ENCODE measurements at places on chromosomes 4 and X.

DNA sequence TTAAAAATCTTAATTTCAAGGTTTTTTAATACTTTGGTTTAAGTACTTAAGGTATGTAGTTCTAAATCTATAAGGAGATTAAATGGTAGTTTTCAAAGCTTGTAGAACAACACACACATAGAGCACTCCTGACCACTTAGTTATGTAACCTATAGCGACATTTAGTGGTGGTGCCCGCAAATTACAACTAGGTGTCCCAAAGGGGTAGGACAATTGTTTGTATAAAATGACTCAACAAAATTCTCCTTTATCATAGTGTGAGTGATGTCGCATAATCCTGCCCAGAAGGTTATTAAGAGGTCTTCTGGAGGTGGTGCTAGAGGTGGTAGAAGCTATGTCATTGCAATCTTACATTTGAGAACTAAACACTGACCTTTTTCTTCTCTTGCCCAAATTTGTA is 373.0 kb upstream of the RASGEF1B start:
- DNase-seq, result peak; percentile 26

DNA sequence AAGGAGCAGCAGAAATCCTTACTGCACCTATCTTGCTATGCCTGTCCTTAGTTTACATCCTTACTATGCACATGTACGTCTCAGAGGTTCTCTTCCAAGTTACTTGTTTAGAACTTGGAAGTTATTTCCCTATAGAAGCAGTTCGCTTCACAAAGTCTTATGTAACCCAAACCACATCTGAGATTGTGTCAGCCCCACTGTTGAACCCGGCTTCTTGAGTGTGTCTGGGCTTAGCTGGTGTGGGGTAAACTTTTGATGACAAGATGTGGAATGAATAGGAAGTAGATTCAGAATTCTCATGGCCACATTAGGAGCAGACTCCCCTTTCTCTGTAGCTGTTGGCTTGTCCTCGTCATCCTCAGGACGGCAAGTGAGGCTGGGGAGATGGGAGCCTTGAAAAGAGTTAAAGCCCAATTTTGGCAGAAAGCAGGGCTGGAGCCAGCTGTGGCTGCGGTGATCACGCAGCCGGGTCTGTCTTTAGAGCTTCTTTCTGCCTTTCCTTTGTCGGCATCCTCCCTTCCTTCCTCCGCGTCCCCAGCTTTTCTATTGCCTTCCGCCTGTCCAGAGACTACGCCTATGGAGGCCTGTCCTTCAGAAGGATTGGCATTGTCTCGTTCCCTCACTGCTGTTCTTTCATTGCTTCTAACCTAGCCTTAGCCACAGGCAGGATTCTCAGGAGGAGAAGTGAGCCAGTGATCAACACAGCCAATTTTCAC is 23.0 kb upstream of the LIMCH1 start:
- no peak for DNase-seq

DNA sequence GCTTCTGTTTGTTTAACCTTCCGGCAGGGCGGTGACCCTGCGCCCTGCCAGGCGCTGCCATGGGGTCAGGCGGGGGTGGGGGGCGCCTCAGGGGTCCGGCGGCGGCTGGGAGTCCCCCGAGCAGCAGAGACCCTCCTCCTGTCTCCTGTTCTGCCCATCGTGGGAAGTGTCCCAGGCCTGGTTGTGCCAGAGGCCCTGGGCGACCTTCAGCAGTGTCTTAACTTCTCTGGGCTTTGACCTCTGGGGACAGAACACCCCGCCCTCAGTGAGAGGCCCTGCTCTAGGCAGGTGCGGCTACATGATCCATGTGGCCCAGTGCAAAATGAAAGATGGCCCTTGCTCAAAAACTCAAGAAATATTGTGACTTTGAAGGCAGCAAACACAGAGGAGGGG is 22.8 kb upstream of the HMX1 start:
- DNase-seq, result no peak

DNA sequence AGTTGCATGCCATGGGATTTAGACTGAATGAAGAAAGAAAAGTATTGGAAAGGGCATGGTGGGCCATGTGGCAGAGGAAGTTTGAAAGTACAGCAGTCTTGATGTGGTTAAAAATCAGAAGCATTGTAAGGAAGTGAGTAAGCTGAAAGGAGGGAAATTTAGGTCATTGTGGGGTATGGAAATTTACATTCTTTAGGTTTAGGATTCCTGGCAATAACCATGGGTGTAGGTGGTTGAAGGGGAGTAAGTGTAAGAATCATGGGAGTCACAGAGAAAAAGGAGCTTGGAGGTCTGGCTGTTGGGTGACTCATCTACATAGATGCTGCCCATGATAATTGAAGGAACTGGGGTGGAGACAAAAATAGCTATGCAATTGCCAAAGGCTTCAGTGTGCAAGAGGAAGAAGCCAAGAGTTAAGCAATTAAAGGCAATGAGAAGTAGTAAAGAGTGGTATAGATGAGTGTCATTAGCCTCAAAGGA is 243.8 kb upstream of the LDB2 start:
- peak; percentile 74 for DNase-seq

GRCh38 chrX:154486052-154486395 is 391 bp downstream of the UBL4A start:
- DNase-seq, result no peak

GRCh38 chrX:14956813-14957582 is 83.8 kb downstream of the MOSPD2 start:
- no peak for DNase-seq

- no peak for DNase-seq
These were observed 99.5 kb downstream of the MID1IP1 start for GRCh38 chrX:38900719-38901118.

GRCh38 chr4:8262637-8263322 is 6.8 kb upstream of the HTRA3 start:
- no peak for DNase-seq

DNA sequence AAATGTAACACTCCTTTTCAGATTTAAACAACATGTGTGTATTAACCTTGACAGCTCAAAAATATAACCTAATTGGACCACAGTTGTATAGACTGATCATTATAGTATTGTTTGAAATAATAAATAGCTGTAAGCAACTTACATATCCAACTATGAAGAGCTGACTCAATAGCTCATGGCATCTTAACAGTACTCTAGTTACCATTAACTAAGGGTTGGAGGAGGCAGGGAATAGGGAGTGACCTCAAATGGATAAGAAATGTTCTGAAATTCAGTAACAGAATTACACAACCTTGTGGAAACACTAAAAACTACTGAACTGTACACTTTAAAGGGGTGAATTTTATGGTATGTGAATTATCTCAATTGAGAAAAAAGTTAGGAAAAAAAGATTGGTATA is 136.5 kb upstream of the CPEB2 start:
- DNase-seq, result no peak

DNA sequence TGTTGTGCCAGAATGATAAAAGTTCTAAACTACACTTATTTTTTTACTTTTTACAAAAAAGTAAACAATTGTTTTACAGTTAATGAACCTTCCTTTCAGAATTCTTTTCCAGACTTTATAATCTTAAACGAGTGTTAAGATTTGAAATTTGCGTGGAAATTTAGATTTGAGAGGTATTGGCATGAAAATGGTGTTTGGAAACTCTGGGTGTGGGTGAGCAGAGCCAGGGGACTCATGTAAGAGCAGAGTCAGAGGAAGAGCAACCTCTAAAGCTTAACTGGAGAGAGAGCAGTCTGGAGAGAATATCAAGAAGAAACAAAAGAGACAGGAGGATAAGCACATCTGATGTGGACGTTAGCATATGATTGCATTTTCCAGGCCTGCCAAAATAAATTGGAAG is 48.2 kb downstream of the MMRN1 start:
- no peak for DNase-seq

DNA sequence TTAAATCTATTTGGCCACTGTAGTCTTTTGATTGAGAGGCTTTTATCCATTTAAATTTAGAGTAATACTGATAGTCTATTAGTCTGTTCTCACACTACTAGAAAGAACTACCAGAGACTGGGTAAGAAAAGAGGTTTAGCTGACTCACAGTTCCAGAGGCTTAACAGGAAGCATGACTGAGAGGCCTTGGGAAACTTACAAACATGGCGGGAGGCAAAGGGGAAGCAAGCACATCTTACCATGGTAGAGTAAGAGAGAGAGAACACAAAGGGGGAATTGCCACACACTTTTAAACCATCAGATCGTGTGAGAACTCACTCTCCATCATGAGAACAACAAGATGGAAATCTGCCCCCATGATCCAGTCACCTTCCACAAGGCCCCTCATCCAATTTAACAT is 410.9 kb downstream of the PDGFC start:
- no peak for DNase-seq

DNA sequence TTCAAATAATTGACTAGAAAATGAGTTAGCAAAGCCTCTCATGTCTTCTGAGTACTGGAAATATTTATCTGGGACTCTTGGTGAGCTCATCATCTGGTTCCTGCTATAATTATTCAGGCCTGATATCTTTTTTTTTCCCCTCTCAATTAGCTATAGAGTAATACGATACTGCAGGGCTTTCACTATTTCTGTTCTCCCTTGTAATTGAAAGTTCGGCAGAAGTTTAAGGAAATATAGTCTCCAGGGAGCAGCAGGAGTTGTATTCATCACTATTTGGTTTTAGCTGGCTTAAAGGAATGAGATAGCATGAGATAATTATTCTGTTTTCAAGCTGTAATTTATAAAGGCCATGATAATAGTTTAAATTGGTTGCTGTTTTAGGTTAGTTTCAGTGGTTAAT is 378.6 kb upstream of the EPHA5 start:
- no peak for DNase-seq

DNA sequence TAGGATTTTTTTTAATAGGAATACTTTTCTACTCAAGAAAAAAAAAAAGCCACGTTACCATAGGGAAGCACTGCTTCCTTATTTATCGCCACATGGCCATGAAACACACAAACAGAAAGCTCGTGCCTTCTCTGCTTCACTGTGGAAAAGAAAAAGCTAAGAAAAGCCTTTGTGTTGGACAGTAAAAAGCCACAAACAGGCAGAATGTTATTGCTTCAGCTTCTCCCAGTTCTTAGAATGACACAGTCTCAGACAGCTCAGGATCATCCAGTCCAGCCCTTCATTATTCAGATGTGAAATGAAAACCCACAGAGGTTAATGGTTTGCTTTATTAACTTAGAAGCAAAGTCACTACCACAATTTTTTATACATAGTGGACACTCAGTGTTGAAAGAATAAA is 181.6 kb upstream of the NOCT start:
- DNase-seq, result no peak

GRCh38 chr4:188432328-188432727 is 293.1 kb downstream of the TRIML1 start:
- DNase-seq, result no peak

DNA sequence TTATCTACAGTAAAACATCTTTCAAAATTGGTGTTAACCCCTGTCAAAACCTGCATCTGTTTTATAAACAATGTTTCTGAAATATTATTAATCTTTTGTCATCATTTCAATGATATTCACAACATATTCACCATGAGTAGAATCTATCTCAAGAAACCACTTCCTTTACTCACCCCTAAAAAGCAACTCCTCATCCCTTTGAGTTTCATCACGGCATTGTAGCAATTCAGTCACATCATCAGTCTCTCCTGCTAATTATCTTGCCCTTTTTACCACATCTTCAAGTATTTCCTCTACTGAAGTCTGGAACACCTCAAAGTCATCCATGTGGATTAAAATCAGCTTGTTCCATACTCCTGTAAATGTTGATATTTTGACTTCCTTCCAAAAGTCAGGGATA is 415.3 kb upstream of the TECRL start:
- no peak for DNase-seq

DNA sequence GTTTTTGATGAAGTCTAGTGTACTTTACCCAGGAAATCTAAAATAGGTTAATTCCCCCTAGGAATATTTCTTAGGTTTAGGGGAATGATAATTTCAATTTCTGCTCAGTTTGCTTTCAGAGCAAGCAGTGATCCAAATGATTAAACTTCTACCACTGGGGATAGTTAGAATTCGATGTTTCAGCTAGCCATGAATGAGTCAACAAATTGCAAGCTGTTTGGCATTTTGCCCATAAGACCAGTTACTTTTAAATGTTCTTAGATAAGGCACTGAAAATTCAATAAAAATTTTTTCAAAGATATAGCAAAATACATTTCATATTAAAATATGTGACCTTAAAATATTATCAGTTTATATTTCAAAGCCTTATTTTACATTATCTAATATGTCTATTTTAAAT is 993.6 kb downstream of the ARAP2 start:
- DNase-seq, result no peak

DNA sequence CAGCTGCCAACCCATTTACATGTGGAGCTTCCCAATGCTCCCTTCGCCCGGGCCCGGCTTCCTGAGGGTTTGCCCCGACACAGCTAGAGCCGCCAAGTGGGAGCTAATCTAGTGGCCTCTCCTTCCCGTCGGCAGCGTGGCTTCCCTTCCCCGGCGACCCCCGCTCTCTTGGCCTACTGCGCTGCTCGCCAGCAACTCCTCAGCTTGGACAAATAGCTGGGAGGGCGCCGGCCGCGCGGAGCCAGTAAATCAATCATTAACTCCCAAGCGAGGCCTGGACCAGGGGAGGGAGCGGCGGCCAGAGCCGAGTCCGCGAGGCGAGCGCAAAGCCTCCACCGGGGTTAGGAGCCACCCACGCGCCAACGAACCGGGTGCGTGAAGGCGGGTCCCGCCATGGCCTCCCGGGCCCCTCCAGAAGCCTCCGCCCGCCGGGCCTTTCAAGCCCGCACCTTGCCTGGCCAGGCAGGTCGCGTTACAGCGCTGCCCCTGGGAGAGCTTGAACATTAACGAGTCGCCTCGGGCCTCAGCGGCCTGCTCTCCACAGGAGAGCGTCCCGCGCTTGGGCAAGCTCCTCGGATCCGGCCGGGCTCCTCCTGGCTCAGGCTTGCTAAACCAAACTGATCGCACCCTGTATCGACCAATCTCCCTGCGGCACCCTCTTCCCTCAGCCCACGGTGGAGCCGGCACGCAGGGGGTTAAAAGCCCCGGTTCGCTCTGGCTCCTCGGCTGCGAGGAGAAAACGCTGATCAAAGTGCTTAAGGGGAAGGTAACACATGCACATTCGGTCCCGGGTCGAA is 10.6 kb upstream of the BCOR start:
- DNase-seq, result no peak

GRCh38 chr4:147370473-147370872 is 110.4 kb upstream of the EDNRA start:
- DNase-seq, result no peak

GRCh38 chr4:28209371-28209924 is 1348.8 kb downstream of the STIM2 start:
- DNase-seq, result no peak

GRCh38 chrX:112738347-112739033 is 58.8 kb upstream of the LHFPL1 start:
- DNase-seq, result no peak

- DNase-seq, result no peak
These were observed 564.5 kb downstream of the TRAM1L1 start for GRCh38 chr4:116520886-116521285.

DNA sequence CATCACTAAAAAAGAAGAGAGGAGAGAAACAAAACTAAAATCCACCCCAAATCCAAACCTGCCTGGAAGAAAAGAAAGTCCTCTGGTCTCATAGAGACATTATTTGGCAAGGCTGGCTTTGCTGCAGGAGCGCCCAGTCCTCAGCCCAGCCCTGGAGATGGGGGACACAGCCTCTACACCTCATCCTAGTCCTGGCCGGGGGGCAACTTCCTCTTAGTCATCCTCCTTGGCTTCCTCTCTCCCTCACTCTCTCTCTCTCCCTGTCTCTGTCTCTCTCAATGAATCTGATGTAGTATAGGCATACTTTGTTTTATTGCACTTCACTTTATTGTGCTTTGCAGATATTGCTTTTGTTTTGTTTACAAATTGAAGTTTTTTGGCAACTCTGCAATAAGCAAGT is 55.8 kb upstream of the MAGEB10 start:
- DNase-seq, result no peak
